Lung microvascular endothelial cell (primary cell): ENCODE measurements at places on chromosomes 2 and 18.

GRCh38 chr2:38533757-38534545 lies 68.8 kb downstream of the HNRNPLL start:
- no peak for DNase-seq

DNA sequence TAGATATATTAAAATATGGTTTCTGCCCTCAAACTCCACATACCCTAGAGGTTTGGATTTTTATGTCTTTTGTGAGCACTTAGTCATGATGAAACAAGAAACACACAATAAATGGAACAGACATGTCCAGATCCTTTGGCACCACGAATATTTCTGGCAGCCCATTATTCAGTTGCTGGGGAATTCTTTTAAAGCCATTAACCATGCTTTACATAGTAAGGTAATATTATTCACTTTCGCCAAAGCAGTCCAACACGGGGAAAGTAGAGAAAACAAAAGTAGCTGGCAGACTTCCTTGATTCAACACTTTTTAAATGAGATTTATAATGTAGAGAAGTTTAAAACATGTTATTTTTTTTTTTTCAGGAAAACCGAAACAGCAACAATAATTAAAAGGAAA lies 235.4 kb downstream of the PIEZO2 start:
- DNase-seq = no peak

GRCh38 chr2:47520302-47520630 lies 117.3 kb downstream of the MSH2 start:
- no peak for DNase-seq

DNA sequence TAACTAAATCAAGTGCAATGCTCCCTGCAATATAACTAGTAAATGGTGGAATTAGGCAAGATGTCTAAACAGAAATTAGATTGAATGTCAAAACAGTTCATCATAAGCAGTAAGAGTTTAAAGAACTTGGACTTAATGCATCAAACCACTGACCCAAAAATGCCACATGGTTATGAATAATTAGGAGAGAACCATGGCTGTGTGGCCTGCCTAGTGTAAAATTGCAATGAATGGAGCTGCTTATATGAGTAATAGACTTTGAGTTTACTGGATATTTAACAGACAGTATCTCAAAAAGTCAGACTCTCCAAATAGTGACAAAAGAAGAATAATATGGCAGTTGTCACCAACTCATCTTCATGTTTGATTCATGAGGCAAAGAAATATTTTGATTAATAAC lies 101.6 kb upstream of the COL5A2 start:
- DNase-seq = no peak

- DNase-seq = no peak
Observed at GRCh38 chr2:25375371-25375988, 33.8 kb upstream of the DNMT3A start.

DNA sequence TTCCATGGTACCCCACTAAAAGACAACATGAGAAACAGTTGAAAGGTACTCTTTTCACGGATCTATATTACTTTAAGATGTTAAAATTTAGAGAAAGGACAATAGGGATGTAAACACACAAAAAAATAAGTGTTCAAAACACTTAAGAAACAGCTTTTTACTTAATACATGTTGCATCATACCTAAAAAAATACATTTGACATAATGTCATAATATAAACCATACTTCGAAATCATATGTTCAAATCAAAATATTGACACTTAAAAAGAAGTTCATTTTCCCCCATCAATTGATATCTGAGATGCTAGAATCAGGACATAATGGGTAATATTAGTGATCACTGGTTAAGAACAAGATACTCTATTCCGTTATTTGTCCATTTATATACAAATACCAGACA lies 124.9 kb downstream of the GRB14 start:
- DNase-seq = no peak

GRCh38 chr2:228602288-228602687 lies 420.8 kb upstream of the SPHKAP start:
- DNase-seq = no peak

- DNase-seq = peak; percentile 10
Observed at GRCh38 chr2:182946958-182947369, 80.5 kb upstream of the FRZB start.

GRCh38 chr2:238525990-238526389 lies 99.3 kb downstream of the ASB1 start:
- DNase-seq = no peak

GRCh38 chr2:187826023-187826422 lies 271.8 kb upstream of the TFPI start:
- no peak for DNase-seq

- DNase-seq = no peak
Observed at GRCh38 chr2:237639052-237639835, 11.9 kb downstream of the LRRFIP1 start.
